NCI-H2081 (cell line): ENCODE measurements at places on chromosomes 11 and 22.

DNA sequence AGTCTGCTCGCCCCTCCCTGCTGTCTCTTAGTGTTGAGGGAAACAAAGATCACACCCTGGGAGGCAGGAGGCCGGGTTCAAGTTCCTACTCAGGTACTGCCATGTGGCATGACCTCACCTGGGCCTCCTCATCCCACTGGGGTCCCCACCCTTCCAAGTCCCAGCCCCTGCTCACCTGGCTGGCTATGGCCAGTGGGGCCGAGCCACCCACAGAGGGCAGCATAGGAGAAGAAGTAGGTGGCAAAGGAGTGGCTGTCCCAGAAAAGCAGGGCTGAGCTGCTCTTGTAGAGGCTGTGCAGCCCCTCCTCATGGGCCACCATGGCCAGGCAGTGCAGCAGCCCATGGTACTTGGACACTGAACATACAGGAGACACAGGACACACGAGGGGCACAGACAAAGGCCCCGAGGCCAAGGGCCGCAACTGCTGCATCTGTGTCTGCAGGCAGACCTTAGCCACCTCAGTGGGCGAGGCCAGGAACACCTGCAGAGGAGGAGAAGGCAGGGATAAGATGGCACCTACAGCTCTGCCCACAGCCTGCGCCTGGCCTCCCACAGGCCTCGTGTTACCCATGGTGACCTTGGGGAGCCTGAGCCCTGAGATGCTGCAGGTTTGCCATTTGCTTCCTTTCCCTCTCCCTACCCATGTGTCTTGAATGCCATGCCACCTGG lies 50.6 kb upstream of the MPEG1 start:
- no peak for DNase-seq

GRCh38 chr11:7605186-7605943 lies 67.9 kb downstream of the CYB5R2 start:
- no peak for DNase-seq

DNA sequence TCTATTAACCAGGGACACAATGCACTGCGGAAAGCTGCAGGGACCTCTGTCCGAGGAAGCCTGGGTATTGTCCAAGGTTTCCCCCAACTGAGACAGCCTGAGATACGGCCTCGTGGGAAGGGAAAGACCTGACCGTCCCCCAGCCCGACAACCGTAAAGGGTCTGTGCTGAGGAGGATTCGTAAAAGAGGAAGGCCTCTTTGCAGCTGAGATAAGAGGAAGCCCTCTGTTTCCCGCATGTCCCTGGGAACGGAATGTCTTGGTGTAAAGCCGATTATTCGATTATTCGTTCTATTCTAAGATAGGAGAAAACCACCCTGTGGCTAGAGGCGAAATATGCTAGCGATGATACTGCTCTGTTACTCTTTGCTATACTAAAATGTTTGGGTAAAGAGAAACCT lies 5.2 kb downstream of the BET1L start:
- no peak for DNase-seq

DNA sequence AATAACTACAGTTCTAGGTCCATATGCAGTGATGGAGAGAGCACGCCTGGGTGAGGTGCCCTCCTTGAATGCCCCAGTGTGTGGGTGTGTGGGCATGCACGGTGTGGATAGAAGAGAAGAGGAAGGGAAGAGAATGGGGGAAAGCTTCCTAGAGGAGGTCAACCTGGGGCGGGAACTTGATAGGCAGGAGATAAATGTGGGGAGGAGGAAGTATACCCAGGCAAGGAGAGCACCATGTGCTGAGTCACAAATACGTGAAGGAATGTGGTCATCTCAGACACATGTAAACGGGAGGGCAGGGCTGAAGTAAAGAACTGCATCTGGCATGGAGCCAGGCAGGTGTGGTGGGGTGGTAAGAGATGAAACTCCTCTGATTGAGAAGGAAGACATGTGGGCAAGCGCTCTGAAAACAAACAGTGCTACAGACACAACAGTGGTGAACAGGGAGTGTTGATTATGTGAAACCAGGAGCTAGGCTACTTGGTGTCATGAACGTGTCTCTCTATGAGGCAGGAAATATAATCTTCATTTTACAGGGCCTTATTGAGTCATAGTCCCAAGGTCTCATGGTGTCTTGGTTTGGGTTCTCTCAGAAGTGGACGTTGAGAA lies 61.5 kb upstream of the EED start:
- DNase-seq: no peak

DNA sequence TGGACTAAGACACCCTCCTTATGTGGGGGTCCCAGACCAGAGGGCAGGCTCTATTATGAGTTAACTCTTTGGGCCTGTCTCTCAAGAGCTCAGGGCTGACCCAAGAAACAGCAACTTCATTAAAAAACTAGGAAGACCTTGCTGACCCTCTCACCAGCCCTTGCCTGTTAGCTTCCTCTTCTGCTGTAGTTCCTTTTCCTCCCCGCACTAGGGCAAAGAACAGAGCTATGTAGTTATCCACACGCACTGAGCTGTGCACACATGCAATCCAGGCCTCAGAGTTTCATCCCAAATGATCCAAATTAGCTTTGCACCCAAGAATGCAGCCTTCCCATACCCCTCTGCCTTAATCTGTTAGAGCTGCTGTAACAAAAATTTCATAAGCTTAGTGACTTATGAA lies 539.6 kb upstream of the CADM1 start:
- DNase-seq: no peak

GRCh38 chr11:57868491-57868890 lies 106.9 kb downstream of the CTNND1 start:
- DNase-seq: no peak

GRCh38 chr11:96221244-96222070 lies 121.5 kb downstream of the MAML2 start:
- no peak for DNase-seq

- DNase-seq: no peak
Measured at GRCh38 chr11:111419641-111420327, 40.7 kb upstream of the POU2AF1 start.

- no peak for DNase-seq
Measured at GRCh38 chr22:19629331-19629719, 85.0 kb upstream of the SEPTIN5 start.

- no peak for DNase-seq
Measured at GRCh38 chr11:17714356-17714854, 5.0 kb upstream of the MYOD1 start.

DNA sequence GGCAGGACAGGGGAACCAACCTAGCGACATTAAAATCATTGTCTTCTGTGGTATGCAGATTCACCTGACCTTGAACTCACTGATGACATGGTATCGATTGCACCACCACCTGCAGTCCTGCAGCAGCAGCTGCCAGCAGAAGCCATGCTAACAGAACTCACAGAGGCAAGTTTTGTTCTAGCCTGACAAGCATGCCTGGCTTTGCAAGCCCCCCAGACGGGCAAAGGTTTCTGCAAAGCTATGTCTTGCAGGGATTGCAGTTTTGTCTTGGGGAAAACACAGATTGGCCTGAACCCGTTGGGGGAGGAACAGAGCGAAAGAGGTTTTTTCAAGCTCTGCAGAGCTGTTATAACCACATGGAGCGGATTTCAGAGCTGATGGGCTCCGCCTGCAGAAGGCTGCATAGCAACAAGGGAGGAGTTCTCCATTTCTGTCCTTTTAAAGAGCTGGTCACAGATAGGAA lies 221.0 kb downstream of the HIPK3 start:
- no peak for DNase-seq

DNA sequence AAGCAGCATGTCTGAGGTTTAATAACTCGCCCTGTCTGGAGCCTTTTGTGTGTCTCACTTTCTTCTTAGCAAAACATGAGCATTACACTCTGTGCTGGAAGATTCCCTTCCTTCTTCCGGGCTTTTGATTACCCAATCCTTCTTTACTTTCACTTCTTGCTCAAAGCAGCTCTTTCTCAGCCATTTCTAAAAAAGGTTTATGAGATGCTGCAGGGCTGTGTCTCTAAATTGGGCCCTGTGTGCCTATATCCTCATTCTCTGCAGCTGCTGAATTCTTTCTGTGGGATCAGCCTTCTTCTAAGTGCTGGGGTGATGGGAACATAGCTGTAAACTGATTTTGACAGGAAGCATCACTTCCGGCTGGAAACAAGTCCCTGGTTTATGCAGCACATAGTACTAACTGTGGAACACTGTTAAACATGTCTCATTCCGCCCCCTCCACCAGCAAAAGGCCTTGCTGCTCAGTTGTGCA lies 71.8 kb downstream of the PIWIL4 start:
- DNase-seq: no peak

DNA sequence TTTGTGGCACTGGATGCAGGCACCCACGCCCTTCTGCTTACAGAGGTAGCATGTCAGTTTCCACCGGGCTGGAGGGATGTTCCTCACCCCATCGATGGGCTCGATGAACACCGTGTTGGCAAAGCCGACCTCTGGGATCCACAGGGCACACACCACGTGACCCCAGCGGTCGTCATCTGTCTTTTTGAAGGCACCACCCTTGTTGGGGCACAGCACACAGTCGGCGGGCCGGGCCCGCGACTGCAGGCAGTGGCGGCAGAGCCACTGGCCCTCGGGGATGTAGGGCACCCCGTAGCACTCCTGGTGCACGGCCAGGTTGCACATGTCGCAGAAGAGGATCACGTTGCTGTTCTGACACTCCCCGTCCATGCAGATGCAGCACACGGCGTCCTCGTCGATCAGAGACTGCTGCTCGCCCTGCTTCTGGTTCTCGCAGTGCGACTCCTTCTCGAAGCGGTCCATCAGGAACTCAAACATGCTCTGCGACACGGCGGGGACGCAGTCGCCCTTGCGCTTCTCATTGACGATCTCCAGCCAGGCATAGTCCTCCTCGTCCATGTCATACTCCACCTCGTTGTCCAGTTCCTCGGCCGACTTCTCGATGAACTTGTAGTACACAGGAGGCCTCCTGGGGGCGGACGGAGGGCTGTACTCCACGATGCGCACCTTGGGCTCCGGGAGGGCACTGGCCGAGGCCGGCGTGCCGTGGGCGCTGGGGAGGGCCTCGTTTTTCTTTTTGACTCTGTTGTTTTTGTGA lies 4.2 kb downstream of the BRD1 start:
- no peak for DNase-seq

DNA sequence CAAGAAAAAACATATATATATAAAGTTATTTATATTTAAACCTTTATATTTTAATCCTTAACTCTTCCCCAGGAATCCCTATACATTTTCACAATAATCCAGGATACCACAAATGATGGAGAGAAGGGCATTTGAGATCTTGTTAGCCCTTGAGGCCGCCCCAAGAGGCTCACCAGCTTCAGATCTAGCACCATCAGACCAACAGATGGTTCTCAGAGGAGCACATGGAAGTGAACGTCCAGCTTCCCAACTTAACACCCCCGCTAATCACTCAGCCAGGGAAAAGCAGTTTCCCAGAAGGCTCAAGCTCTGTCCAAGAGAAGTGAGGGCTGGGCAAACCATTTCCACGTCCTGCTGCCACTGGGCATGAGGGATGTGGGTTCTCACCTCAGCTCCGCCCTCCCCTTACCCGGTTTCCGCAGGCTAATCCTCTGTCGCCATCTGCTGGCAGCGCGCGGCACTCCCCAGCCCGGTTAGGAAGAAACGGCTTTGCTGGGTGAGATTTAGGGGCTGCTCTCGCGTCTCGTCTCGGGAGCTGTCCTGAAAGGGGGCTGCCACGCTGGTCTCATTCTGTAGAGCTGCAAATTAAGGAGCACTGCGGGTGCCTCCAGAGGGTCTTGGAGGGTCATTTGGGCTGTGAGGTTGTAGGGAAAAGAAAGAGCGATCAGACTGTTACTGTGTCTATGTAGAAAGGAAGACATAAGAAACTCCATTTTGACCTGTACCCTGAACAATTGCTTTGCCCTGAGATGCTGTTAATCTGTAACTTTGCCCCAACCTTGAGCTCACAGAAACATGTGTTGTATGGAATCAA lies 6.8 kb upstream of the FAM111A start:
- DNase-seq: peak; percentile 55

GRCh38 chr11:849104-849824 lies 6.6 kb downstream of the TSPAN4 start:
- DNase-seq: peak; percentile 60

GRCh38 chr11:130429120-130429681 lies 792 bp upstream of the ADAMTS8 start:
- no peak for DNase-seq

- no peak for DNase-seq
Measured at GRCh38 chr22:41217553-41218157, 12.5 kb downstream of the L3MBTL2 start.

DNA sequence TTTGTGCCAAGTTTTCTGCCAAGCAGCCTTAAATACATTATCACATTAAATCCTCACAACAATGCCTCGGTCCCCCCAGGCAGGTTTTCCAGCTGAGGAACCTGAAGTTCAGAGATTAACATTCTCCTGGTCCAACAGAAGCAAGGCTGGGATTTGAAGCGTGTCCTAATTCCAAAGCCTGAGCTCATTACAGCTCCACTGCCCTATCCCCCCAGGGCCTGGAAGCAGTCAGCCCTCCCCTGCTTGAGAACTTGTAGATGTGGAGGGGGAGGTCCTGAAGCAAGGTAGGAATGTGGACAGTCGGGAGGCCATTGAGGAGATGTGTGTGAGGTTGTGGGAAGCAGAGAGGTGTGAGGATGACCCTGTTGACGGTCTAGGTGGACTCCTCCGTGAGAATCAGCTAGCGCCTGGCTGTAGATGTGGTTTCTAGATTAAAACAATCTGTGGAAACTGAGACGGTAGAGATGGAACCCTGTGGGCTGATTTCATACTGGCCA lies 8.1 kb downstream of the GRAMD1B start:
- no peak for DNase-seq
